ENCODE measurements at places on chromosomes 1 and 21.

GRCh38 chr21:38286739-38287471, 30.1 kb downstream of the KCNJ15 start:
- no peak for DNase-seq

- no peak for DNase-seq
Observed at GRCh38 chr1:110976089-110976488, 12.4 kb upstream of the LRIF1 start.

- no peak for DNase-seq
Observed at GRCh38 chr21:43865540-43866259, 677 bp downstream of the AGPAT3 start.

GRCh38 chr1:220786337-220787068, at the start of gene MTARC1:
TSS of gene MTARC1 (plus strand) at chr1:220786913. CDS start at chr1:220786945, 32 bp downstream.
- no peak for DNase-seq

- no peak for DNase-seq
Observed at GRCh38 chr1:34918386-34918976, 11.0 kb downstream of the DLGAP3 start.

- no peak for DNase-seq
Observed at GRCh38 chr1:111559736-111560279, 56.4 kb upstream of the ADORA3 start.

- no peak for DNase-seq
Observed at GRCh38 chr21:46229923-46230260, 1.3 kb upstream of the LSS start.

DNA sequence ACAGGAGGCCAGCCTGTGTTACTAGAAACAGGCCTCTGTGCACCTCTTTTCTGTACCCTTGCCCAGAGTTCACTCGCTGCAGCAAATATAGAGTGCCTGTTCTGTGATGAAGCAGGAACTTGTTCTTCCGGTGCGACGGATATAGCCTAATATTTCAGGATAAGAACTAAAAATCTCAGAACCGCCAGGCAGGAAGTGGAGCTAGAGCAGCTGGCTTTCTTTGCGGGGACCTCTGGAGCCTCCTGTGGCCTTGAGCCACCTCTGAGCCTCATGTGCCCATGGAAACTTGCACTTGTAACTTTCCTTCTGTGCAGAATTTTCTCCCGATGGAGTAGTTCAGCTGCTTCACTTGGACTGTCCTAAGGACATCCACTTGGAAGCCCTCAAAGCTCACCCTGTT, 44.5 kb upstream of the VAMP3 start:
- no peak for DNase-seq

- no peak for DNase-seq
Observed at GRCh38 chr1:221701570-221702186, 40.2 kb downstream of the DUSP10 start.

DNA sequence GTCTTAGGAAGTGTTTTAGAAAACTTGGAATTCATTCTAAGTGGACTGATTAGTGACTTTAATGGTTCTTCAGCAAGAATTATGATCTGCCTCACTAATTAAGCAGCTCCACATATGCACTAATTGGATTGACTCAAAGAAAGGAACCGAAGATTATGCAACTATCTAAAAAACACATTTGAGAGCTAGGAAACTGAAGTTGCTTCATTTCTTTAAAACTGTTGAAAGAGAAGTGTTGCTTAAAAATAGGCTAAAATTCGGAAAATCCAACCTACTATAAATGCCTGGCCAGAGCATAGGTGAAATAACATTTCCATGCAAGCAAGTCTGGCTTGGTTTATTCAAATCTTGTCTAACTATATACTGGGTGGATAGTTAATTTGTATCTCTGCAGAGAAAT, 502.9 kb upstream of the ZRANB2 start:
- no peak for DNase-seq

- no peak for DNase-seq
Observed at GRCh38 chr1:226688056-226688748, 50.9 kb downstream of the ITPKB start.
